ENCODE measurements at places on chromosomes 5 and 9. TPM values are rescaled to one million over a fixed set of nuclear protein-coding genes. Genes with fewer than 3 reads are reported as not detected.

- DNase-seq: no peak
These were observed 40.3 kb upstream of the XPA start for GRCh38 chr9:97737429-97737828.

GRCh38 chr9:134748591-134748990 is 107.0 kb downstream of the COL5A1 start:
- DNase-seq: no peak

DNA sequence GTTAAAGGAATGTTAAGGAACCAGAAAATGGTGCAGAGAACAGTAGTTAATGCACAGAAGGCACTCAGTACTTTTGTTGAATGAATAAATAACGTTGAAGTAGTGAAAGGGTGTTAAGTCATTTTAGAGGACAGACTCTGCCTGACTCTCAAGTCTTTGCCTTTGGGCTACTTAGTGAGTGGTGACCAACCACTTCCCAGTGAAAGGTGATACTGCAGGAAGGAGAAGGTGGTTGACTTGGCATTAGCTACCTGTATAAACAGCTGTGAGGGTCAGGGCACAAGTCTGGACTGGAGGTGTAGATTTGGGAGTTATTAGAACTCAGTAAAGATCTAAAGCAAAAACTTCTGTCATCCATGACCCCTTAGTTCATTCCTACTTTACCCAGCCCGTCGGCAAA is 4.9 kb upstream of the SHB start:
- DNase-seq: no peak

CFAP77 gene
- polyA plus RNA-seq: 1.7 TPM

DNA sequence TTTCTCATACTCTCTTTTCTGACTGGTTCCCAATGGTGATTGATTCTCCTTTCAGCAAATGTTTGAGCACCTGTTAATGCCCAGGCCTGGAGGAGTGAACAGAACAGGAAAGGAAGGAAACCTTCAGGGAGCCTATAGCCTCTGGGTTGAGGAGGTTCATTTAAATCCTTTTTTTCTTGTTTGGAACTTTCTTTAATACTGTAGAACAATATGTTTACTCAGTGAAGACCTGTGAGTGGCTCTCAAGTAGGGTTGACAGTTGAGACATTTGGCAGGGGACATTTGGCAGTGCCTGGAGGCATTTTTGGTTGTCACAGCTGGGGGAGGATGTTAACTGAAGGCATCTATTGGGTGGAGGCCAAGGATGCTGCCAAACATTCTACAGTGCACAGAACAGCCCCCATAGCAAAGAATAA is 6.1 kb upstream of the FAM120AOS start:
- DNase-seq: no peak

CCT5 gene
- 257 TPM for polyA plus RNA-seq

DNA sequence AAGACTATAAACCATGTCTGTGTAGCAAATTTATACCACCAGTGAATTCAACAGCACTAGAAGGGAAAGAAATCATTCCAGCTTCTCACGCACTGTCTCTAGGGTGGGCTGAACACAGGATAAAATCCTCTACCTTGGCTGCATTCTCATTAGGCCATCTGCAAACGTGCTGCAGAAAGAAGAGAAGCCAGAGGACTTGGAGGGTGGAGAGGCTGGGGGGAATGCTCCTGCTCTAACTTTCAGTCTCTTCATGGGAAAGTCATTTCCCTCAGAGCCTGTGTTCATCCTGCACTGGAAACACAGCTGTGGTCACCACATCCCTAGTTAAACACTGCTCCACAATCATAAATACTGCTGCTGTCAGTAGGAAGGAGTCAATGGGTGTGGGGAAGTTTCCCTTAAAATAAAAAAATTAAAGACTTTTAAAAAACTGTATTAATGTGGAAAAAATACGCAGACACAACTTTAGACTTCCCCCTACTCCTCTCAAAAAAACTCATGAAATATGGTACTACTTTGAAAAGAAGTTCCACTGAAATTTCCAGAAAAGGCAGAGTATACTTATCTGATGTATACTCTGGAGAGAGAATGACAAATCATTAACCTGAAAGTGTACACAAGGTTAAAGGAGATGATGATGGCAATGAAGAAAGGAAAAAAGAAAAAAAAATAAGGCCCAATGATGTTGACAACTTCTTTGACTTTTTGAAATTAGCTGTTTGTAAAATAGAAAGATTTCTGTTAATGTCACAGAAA is 46.8 kb downstream of the LHFPL2 start:
- no peak for DNase-seq

DNA sequence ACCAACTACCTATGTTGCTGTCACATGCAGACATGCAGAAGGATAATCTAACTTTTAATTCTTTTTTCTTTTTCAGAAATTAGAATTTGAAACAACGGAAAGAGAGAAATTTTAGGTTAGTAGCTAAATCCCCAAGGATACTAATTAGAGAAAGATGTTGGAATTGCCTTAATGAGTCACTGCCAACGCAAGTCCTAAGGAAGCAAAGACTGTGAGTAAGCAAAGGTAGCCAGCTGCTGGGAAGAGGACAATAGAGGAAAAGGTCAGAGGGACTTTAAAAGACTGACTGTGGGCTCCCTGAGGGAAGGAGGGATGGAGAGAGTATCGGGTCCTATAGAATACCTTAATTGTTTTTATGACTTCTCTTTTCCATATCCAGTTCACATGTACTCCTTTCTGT is 461.9 kb upstream of the PAPPA start:
- DNase-seq: no peak

CCDC69 gene
- polyA plus RNA-seq: 3.9 TPM

CACNA1B gene
- polyA plus RNA-seq: 0.27 TPM

DNA sequence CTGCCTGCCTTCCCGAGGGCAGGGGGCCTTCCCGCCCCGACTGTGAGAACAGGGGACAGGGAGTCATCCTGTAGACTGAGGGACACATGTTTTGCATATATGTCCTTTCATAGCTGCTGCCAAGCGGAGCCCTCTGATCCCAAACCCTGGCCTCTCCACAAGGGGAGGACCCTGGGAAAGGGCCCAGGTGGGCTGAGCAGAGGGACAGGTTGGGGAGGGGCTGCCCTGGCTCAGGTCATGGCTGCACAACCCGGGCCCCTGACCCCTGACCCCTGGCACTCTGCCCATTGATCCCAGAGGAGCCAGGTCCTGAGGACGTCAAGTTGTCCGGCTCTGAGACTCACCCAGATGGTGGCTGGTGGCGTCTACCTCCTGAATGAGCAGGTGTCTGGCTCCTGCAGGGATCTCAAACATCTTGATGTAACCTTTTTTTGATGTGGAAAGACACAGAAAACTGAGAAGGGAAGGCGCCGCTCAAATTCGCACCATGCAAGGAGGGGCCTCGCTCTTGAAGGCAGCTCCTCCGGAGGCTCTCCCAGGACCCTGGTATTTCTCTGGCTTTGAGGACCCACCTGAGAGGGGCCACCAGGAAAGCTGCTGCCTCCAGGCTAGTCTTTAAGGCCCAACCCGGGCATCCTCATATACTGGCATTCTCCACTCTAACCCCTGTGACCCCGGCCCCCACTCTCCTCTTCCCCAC is 71.9 kb downstream of the ZNF354C start:
- no peak for DNase-seq

ARL10 gene
- polyA plus RNA-seq: 11.8 TPM

DNA sequence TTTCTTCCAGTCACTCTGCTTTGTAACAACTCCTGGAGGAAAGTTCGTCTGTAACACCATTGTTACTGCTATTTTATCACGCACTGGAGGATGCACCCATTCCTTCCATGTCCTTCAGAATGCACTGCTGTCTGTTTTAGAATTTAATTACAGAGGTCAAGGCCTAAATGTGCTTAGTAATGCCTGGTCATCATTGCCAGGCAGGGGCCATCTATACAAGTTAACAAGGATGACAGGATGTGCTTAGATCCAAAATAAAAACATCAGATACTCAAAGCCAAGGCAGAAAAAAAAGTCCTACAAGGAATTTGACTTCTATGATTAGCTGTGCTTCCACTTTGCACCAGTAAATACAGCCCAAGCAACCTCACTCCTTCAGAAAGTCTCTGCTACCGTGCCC is 371.4 kb downstream of the SEMA5A start:
- no peak for DNase-seq

GRCh38 chr5:124613273-124613953 is 133.0 kb downstream of the ZNF608 start:
- no peak for DNase-seq
